ENCODE measurements at places on chromosomes 4 and X.

GRCh38 chrX:119181491-119181890 is 53.9 kb upstream of the KIAA1210 start:
- DNase-seq = no peak

DNA sequence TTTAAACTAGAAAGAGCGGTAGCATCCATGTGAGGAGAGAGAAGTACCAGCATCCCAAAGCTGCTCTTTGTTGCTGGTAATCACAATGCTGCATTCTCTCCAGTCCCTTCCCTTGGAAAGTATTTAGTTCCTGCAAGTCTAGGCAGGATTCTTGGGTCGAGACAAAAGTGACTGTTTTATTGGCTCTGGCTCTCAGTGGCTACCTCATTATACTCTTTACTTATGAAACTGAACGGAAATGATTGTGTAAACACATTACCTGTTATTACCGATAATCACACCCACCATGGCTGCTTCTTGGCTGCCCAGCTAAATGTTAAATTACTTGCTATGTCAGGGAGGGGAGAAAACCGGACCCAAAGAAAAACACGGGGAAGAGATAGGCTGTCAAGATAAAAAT is 26.2 kb downstream of the ATXN3L start:
- peak; percentile 85 for DNase-seq

DNA sequence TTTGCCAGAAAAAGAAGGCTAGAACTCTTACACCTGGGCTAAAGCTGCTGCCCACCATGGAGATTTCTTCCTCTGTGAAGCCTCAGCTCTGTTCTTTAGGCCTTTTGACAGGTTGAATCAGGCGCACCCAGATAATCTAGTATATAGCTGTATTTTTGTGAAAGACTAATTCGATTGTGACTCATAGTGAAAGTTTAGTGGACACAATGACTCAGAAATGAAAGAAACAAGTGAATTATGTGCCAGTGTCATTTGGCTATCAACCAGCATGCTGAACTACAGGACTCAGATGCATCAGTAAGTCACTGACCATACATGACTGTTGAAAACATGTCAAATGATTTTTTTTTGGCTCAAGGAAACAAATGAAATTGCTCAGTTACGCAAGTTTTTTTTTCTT is 425.4 kb downstream of the SLITRK2 start:
- DNase-seq = no peak

GRCh38 chr4:139866276-139866962 is 200.8 kb downstream of the MGST2 start:
- DNase-seq = peak; percentile 76

DNA sequence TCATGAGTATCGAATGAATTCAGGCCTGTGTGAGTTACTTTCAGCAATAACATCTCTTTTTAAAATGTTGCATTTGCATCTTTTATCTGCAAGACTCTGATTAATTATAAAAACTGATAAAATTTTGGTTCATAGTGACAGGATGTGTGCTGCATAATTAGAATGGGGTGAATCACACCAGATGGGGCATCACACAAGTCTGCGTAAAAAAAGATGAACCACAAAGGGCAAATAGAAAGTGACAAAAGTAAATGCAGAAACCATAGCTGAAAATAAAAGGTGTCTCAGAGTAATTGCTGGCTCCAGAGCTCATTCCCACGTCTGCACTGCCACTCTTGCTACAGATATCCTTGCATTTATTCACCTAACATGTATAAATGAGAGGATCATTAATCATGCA is 131.1 kb downstream of the HS3ST1 start:
- DNase-seq = no peak

- no peak for DNase-seq
Observed at GRCh38 chrX:119692191-119693039, 553 bp downstream of the SEPTIN6 start.

- no peak for DNase-seq
Observed at GRCh38 chr4:42574870-42575430, 82.0 kb downstream of the ATP8A1 start.

- DNase-seq = peak; percentile 50
Observed at GRCh38 chrX:134373736-134374135, 86.2 kb upstream of the HPRT1 start.

DNA sequence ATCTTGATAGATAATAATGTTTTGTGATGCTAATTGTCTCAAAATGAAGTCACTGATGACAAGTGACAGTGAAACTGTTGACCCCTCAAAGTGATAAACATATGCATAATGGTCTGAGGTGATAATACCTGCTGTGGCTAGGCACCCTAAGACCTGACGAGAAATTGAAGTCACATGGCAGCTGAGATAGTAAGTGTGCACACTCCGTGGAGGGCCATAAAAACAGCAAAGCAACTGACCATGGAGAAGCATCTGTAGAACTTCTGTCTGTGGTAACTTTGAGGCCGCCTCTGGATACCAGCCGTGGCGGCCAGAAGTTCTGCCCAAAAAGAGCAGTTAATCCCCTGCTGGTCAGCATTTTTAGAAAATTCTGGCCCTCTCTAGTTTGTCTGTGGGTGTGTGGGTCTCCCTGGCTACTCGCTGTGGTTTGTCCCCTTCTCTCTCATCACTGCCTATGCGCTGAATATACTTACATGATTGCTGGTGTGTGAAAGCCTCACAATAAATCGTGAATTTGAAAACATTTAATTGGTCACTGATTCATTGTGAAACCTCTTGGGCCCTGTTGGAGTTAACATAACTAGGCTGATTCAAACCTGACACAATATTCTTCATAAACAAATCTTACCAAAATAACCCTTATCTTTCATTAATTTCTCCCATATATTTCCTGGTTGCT is 50.6 kb downstream of the CCDC149 start:
- DNase-seq = no peak

- no peak for DNase-seq
Observed at GRCh38 chr4:44661940-44662622, 10.7 kb upstream of the YIPF7 start.

DNA sequence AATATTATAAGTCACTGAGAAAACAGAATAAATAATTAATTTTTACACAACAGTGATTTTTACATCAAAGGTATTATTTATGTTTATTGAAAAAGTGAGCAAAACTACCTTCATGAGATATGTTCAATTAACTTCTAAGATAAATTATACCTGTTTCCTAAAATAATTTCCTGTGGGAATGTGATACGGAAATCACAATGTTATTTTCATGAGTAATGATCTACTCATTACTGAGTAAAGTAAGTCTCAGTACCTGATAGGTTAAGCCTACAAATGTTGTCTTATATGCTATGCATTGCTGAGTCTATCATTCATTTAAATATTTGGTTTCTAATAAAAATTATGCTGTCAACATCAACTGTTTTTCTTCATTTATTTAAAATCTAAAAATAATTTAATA is 324.0 kb downstream of the STPG2 start:
- no peak for DNase-seq

DNA sequence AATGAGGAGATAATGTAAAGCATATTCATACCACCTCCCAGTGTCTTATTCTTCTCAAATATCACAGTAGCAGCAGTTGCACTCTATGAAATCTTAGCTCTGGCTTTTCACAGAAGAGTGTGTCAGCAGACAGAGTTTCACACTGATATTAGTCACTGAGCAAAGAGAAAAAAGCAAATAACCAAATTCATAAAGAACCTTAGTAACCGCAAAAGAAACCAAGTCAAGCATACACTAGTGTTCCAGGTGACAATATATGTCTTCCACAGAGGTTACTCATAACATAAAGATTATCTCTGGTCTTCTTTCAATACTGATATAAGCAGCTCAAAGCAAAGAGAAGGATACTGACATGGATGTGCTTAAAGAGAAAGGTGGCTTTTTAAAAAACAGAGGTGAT is 181.7 kb upstream of the EDNRA start:
- no peak for DNase-seq

DNA sequence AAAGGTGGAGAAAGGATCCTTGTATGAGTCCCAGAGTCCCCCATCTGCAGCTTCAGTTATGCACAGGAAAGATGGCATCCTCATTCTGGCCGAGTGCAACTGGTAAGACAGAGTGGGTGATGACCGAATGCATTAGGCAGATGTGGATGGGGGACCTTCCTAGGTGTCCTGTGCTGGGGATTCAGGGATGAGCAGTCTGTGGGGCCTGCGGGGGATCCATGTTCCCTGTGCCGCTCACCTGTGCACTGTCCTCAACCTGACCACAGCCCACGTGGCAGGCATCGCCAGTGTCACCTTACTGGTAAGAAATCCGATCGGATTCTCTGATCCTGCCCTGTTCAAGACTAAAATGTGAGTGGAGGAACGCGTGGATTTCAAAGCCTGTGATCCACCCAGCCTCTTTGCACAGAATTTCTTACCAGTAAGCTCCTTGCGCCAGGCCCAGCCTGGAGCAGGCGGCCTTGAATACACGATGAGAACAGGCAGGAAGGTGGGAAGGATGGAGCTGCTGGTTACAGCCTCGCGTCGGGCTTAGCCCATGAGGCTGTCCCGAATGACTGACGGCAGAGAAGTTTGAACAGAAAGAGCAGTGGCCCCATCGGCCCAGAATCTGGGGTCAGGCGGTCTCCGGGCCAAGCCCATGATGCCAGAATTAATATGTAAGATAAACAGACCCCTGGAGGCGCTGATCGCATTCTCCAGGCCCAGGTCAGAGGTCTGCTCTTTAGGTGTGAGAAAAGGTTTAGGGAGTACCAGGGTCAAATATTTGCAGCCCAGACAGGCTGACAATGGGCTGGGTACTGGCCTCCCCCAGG is 56.5 kb downstream of the CPZ start:
- no peak for DNase-seq

DNA sequence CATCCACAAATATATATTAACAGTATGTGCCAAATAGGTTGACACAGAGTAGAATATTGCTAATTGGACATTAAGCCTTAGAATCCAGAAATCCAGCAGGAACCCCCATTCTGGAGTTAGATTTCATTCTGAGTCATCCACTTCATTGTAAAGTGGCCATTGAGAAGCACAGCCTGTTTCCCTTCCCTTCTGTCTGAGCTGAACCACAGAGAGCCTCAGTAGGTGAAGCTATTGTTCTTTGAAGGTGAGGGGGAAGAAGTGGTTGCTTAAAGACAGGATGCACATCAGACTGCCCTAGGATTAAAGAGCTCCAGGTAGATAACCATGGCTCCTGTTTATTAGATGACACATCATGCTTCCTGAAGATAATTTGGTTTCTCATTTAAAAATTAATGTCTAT is 30.6 kb upstream of the MCF2 start:
- no peak for DNase-seq

DNA sequence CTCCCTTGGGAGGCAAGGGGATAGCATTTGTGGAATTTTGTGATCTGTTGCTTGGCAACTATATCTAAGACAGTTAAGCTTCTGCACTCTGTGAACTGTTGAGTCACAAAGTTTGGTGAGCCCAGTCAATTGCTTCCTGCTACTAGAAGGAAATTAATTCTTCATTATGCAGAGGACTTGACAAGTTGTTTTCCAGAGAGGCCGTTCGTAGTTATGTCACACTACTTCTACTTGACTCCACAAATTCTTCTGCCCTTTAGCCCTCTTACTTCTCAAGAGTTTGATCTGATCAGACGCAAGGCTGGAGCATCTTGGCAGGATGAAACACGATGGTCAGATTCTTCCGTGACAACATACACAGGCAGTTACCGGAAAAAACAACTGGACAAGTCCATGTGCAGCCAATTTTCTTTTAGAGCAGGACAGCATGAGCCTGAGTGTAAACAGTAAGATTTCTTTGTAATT is at the start of gene C4orf51:
Gene C4orf51 (plus strand): TSS at position 156 of the 465 bp plus-strand sequence. CDS start 58 bp downstream, at position 214.
- peak; percentile 72 for DNase-seq

DNA sequence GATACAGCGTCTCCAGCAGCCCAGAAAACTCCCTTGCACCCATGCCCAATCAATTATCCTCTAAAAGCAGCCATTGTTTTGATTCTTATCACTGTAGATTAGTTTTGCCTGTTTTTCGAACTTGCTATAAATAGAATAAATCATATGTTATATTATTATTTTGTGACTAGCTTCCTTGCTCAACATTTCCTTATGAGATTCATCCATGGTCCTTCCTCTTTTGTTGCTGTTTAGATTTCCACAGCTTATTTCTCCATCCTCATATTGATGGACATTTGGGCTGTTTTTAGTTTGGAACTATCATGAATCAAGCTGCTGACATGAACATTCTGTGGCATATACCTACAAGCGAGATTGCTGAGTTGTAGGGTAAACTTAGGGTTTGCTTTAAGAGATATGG is 595.3 kb downstream of the BCOR start:
- no peak for DNase-seq

GRCh38 chrX:119045884-119046283 is 26.9 kb upstream of the CT47C1 start:
- DNase-seq = no peak

GRCh38 chrX:128458888-128459287 is 406.7 kb upstream of the ACTRT1 start:
- DNase-seq = no peak

GRCh38 chr4:22019676-22020075 is 71.1 kb upstream of the KCNIP4 start:
- no peak for DNase-seq

GRCh38 chrX:12236156-12236555 is 97.9 kb downstream of the FRMPD4 start:
- DNase-seq = no peak

GRCh38 chr4:153385784-153386183 is 41.3 kb downstream of the MND1 start:
- DNase-seq = no peak

DNA sequence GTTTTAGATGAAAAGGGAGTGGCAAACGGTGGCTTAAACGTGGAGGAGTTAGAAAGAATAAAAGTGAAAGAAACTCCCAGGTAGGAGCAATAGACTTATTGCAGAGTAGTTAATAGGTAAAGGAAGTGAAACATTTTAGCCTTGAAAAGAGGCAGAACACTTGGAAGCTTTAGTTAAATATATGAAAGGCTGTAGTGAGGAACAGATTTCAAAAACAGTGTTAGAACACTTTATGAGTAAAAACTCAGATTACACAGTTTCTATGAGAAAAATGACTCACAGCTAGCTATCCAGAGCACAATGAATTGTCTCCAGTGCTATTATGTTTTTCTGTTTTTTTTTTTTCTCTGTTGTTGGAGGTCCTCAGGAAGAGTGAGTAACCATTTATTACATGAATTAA is 45.8 kb downstream of the TACR3 start:
- no peak for DNase-seq

GRCh38 chrX:123917069-123917468 is 44.4 kb upstream of the STAG2 start:
- no peak for DNase-seq
